ENCODE measurements at places on chromosomes 11 and 22. TPM values are rescaled to one million over a fixed set of nuclear protein-coding genes. Genes with fewer than 3 reads are reported as not detected.
A peak's percentile ranks its signal among the peaks of the same experiment; 100 is the strongest.

PANX2 gene
- total RNA-seq, result 0.93 TPM

KRTAP5-9 gene
- 0.18 TPM for total RNA-seq

CYB561A3 gene
- total RNA-seq, result 1,306 TPM

- no peak for DNase-seq
Measured at GRCh38 chr11:78607696-78608095, 33.0 kb upstream of the NARS2 start.

GRCh38 chr22:35274154-35274871 is 17.0 kb downstream of the HMGXB4 start:
- no peak for DNase-seq

- DNase-seq, result no peak
Measured at GRCh38 chr11:7077101-7077500, 11.7 kb upstream of the RBMXL2 start.

DNA sequence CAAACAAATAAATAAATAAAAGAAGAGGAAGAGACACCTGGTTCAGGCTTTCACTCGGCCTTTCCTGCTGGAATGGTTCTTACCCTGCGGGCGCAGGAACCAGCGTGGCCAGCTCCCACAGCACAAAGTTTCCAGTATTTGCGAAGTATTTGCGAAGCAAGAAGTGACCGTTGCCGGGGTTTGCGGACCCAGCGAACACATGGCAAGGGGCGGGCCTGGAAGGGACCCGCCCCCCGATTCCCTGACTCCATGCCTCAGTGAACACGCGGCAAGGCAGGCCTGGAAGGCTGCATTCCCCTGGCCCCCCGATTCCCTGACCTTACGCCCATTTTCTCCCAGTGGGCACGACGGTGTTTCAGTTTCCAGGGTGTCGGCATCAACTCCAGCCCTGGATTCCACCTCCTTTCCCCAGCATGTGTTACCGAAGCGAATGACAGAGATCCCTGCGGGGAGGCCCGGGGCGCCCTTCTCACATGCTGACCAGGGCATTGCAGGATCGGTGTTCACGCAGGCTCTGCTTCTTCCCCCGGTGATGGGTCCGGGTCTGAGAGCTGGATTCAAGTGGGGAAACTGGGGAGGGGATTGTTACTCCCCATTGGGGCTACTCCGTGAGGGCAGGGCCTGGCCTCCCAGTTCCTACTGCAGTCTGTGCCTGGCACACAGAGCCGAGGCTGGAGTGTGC is 102.8 kb downstream of the MPPED1 start:
- DNase-seq, result no peak

DNA sequence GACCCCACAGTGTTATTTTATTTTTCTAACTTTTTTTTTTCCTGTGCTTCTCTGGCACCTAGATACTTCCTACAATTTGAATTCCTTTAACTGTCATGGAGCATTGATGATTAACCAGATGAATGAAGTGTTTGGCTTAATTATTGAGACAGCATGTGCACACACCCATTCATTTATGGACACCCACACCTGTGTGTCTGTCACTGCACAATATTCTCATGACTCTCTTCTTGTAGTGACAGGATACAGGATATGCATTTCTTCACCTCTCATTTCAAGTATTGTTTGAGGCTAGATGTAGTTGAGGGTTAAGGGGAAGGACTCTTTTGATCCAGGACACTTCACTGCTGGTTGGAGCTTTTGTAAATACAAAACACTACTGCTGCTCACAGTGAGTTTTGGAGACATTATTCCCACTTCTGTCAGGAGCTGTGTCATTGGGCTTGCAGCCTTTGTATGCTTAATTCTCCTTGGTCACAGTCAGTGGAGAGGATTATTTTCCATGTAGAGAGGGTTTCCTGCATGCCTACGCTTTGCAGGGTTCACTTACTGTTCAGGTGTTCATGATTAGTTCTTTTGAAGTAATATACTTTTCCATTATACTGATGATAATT is 33.5 kb downstream of the SPECC1L start:
- DNase-seq, result no peak

- no peak for DNase-seq
Measured at GRCh38 chr22:43566561-43567332, 154.9 kb downstream of the MPPED1 start.

DNA sequence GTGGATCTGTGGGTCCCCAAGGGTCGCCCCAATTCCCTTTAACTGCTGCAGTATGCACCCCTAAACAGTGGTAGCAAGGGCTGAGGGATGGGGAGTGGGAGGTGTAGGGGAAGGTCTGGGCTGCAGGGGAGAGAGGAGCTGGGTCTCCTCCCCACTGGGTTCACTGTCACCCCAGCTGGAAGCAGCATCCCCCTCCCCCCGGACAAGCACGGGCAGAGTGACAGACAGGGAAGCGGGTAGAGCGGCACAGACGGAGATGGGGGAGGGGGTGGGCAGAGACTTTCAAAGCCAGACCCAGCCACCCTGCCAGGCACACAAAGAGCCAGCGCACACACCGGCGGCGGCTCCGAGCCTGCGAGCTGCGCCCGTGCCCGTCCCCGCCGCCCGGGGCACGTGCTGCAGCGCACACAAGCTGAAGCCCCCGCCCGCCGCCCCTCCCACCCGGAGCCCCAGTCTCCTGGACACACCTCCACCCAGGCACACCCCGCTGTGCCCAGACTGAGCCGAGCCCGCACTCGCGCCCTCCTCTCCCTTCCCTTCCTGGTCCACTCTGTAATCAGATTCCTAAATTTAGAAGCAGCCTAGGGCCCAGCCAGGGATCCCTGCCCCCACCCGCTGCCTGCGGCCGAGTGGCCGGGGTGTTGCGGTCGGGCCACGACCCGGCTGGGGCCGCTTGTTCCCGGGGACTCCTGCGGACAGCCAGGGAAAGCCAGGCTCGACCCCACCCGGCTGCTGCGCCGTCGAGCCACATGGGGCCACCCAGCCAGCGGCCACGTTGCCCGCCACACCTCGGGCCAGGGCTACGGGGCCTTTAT is 935 bp upstream of the RCOR2 start:
- peak; percentile 76 for DNase-seq

- DNase-seq, result no peak
Measured at GRCh38 chr11:68942751-68943271, 38.0 kb downstream of the MRGPRD start.

DNA sequence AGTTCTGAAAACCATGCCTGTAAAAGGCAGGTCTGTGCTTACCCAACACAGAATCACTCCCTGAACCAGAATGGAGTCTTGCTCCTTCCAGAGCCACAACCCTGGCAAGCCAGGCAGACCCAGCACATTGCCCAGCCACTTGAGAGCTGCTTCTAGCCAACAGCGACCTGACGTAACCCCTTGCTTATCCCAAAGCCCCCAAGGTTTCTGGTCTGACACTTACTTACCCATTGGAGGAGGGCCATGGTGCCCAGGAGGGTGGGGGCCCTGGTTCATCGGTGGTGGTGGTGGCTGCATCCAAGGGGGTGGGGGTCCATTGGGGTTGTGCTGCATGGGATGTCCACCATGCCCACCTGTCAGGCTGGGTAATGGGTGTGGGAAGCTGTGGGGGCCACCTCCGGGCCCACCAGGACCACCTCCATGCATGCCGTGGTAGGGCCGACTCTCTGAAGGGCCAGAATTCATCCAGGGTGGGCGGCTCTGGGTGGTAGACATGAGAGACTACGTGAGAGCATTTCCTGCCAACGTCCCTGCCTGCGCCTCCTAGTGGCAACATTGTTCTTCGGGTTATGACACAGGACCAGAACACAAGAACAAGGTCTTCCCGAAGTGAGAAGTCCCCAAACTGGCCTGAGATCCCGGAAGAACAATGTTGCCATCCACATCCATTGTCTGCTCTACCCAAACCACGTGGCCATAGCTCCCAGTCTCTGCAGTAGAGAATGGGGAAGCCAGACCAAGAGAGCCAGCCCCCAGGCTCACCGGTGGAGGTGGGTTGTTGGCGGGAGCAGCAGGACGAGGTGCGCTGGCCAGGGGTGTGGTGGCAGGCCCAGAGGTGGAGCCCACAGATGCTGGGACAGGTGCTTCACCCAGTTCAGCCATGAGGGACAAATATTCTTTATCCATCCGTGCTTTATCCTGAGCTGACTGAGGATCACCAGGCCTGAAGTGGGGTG is 7.8 kb upstream of the PYGM start:
- peak; percentile 91 for DNase-seq

DNA sequence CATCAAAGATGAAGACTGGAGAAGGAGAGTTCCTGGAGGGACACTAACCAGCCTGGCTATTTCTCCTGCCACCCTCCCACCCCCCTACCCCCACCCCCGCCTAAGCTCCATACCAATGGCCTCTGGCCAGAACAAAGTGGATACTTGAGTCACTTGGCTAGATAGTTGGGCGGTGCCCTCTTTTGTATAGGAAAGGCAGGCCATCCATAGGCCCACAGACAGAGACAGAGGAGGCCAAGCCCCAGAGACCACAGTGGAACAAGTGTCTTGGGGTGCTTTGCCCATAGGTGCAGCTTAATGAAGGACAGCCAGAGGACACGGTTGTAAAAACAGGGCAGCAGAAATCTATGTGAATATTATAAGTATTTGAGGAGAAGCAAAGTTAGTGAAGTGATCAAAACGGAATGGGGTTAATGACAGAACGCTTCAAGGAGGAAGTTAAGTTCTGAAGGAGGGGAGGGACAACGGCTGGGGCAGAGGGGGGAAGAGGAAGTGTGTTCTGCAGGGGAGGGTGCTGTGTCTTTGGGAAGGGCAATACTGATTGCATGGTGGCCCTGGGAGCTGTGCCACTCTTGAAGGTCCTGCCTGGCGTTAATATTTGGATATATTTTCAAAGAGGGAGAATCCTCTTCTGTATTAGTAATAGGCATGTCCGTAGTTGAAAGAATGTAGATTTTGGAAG is 32.7 kb downstream of the FLI1 start:
- DNase-seq, result peak; percentile 46

- DNase-seq, result no peak
Measured at GRCh38 chr22:23086787-23087186, 16.5 kb downstream of the GNAZ start.

DNA sequence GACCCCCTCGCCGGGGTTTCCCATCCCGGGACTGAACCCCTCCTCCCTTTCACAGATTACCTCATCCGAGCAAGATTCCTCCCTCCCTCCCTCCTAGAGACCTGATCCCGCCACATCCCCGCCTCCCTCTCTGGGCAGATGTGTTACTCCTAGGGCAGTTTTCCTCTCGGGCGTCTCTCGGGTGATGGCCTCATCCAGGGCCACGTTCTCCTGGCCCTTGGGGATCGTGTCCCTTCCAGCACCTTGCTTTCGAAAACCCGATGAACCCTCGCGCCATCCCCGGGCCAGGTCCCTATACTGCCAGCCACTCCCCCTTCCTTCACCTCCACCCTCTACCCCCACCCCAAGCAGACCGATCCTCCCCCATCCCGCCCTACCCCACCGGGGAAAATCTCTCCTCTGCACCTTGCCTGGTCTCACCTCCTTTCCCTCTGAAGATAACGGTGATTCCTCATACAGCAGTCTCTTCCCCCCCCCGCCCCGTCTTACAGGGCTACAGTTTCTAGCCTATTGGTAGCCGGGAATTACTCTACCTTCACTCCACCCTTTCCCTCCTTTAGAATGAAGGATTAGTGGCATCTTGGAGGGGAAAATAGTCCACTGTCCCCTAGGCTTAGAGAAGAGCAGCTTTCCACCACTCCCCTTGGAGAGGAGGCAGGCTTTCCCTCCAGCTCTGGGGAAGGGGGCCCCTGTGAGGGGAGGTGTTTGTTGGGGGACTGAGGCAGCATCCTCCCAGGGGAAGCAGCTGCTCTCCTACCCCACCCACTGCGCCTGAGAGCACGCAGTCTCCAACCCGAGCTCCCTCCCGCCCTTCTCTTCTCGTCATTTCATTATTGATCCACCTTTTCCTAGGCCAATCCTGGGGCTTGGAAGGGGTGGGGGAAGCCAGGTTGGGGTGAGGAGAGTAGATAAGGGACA is 1.2 kb downstream of the KMT2A start:
- peak; percentile 62 for DNase-seq

GRCh38 chr11:115709297-115709696 is 205.1 kb upstream of the CADM1 start:
- no peak for DNase-seq

- no peak for DNase-seq
Measured at GRCh38 chr11:15157606-15158137, 42.9 kb downstream of the INSC start.

Measured in adrenal gland (tissue), 19 donors.